Trophoblast cell (in vitro differentiated cells and primary cell): ENCODE measurements at places on chromosomes 7 and 10.
A peak's percentile ranks its signal among the peaks of the same experiment; 100 is the strongest.

GRCh38 chr10:117217196-117217761, 20.0 kb downstream of the KCNK18 start:
- DNase-seq, result no peak

DNA sequence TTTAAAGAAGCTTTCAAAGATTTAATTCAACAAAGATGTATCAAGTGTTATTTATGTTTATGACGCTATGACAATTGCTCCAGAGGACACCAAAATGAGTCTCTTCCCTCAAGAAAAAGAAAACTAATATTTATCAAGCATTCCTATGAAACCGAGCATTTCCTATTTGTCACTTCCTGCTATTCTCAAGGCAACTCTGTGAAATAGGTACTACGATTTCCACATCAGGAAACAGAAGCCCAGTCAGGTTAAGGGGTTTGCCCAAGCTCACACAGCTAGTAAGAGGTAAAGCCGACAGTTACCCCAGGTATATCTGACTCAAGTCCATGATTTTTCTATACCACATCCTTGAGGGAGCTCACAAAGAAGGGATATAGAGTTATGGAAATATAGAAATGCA, 85.9 kb downstream of the TRIL start:
- DNase-seq, result no peak

DNA sequence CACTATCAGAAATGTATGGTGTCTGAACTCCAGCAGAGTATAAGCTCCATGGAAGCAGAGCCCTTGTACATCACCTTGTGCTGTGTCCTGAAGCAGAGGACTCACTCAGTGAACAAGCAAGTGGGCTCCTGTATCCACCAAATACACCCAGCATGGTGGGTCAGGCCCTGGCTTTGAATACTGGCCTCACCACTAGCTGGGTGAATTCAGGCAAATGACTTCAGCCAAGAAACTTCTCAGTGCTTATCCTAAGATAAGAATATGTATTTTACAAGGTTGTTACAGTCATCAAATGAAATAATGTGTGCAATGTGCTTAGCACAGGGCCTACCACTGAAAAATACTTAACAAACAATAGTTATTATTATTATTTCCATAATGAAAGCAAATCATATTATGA, 62.6 kb downstream of the CALD1 start:
- no peak for DNase-seq

DNA sequence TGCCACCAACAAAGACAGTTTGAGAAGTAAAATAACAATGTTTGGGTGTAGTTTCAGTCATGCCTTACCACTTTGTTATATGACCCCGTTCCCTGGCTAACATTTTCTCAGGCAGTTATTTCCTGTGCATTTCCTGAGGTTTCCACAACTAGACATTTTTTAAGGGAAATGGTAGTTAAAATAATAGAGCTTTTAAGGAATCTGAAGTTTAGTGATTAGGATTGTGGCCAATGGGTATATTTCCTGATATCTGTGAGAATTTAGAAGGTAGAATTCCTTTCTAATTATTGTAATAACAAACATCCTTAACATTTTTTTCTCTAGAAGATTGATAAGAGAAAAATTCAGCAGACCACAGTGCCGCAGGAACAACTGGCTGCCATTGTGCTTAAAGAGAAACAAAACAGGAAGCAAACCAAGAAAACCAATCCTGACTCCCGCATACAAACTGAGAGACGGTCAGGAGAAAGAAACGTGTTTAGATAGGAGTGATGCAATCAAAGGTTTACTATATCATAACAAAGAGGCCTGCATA, 193.6 kb downstream of the MBL2 start:
- peak; percentile 52 for DNase-seq

DNA sequence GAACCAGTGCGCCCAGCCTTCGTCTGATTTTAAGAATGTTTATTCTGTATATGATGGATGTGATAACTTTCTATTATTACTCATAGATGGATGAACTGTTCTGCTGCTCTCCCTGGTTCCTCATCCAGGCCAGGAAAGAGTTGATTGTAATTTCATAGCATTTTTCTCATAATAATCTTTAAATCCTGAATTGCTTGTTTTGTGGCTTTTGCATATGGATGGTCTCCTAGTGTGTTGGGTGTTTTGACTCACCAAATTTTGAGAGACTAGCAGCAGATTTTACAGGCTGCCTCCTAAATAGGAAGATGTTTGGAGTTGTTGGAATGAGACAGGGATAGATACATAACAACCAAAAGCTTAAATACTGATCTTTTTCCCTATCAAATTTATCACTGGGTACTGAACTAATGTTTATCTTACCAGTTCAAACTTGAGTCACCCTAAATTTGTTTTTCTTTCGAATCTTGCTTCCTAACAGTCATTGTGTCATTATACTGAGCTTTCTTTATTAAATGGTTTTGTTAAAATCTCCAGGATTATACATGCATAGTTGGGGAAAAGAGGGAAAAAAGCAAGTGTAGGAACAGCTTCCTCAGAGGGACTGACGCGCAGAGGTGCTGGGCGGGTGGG, 106.0 kb upstream of the GATA3 start:
- DNase-seq, result no peak

DNA sequence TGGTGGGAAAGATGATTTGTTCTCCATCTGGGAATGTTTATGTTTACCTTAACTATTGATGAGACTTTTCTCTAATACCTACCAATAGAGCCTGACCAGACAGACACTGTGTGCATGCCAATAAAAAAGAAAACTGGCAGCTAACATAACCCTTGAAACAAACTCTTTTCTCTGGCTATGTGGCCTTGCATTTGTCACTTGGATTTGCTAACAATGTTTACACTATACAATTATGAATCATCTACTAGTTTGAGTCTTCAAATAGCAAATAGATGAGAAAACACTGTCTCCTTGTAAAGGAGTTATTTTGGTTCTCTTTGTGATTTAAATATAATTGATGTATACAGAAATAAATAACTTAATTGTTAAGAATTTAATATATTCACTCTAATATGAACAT, 273.1 kb downstream of the SEMA3D start:
- peak; percentile 28 for DNase-seq

DNA sequence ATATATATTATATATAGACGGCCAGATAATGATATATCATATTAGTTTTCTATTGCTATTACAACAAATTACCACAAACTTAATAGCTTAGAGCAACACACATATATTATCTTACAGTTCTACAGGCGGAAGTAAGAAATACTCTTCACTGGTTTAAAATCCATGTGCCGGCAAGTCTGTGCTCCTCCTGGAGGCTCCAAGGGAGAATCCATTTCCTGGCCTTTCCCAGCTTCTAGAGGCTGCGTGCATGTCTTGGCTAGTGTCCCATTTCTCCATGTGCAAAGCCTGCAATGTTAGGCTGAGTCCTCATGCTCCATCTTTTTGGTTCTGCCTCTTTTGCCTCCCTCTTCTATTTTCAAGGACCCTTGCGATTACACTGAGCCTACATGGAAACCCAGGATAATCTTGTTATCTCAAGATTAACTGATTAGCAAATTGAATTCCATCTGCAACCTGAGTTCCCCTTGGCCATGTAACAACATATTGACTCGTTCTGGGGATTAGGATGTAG, 23.9 kb upstream of the PNLIPRP3 start:
- DNase-seq, result no peak

- peak; percentile 44 for DNase-seq
These were observed 247.3 kb downstream of the SEMA3A start for GRCh38 chr7:83947260-83947659.

GRCh38 chr7:18831419-18831818, 286.0 kb downstream of the TWIST1 start:
- DNase-seq, result no peak

GRCh38 chr7:41711283-41712064, 8.6 kb upstream of the INHBA start:
- peak; percentile 67 for DNase-seq

DNA sequence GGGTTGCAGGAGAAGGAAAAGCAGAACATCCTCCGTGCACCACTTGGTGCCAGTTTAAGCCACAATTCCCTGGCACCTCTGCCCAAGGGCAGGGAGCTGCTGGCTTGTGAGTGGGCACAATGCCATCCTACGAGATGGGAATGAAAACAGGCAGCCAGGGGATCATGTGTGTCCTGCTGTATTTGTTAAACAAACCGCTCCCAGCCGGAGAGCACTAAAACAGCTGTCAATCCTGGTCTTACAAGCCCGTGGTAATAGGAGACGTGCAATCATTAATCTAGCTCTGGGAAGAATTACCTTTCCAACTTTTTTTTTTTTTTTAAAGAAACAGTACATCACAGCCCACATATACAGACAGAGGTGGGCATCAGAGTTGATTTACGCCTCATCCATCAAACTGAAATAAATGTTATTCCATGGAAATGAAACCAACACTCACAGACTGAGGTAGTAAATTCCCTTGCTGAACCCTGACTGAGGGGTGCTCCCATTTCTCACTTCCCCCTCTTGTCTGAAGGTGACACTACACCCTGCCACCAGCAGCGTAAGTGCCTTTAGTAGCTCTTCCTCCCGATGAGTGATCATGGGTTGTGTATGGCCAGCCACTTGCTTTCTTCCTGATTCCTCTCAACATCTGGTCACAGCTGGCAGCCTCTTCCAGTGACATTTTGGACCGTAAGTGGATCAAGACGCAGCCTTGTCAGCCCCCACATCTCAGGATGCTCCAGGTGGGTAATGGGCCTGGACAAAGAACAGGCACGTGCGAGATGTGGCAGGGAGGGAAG, 143.8 kb downstream of the TEX36 start:
- no peak for DNase-seq

DNA sequence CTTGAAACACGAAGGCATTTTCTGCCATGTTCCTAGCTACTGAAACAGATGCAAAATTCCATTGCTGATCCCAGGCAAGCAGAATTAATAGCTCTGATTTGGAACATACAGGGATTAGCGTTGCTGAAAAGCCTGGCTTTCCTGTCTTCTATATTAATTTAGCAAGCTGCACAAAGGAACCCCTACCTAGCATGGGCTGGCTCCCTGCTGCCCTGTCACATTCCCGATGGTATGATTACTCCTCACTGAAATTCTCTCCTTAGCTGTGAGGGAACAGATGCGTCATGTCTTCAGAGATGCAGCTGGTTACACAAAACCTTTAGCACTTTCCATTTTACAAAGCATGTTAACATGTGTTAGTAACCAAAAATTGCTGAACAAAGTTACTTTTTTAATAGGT, 878.9 kb downstream of the TYW1 start:
- no peak for DNase-seq

DNA sequence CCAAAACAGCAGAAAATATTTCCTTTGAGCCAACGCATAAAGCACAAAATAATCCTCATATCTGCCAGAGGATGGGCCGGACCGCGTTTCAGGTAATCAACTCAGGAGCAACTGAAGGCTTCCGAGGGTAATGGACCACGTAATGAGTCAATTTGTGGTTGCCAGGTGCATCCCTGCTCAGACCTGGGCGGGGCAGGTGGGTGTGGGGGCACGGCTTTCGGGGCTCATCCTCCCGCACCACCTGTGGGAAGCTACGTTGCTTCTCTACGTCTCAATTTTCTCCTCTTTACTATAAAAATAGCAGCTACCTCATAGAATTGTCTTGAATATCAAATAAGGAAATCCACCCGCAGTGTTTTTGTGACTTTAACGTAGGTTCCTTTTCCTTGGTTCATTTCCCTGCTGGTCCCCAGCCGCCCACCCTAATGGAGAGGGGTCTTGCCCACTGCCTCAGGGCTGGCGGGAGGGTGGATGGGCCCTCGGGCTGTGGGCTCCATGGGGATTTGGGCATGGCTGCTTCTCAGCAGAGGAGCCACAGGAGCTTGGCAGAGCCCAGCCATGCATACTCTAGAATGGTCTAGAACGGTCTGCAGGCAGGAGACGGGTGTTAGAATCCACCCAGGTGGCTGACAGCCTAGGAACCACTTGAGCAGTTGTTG, 324.7 kb downstream of the ADARB2 start:
- no peak for DNase-seq

DNA sequence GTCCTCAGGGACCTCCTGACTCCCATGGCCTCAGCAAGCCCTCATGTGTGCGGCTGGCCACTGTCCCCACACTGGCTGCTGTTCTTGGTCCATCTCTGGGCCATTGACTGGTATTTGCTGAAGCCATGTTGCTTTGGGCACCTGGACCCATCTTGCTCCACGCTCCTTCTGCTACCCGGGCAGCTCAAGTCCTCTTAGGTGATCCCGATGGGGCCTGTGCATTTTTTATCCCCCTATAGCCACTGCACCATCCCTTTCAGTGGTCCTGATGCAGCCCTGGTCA, 16.7 kb downstream of the RAMP3 start:
- DNase-seq, result no peak

GRCh38 chr10:96896884-96897589, 64.9 kb downstream of the LCOR start:
- DNase-seq, result no peak

DNA sequence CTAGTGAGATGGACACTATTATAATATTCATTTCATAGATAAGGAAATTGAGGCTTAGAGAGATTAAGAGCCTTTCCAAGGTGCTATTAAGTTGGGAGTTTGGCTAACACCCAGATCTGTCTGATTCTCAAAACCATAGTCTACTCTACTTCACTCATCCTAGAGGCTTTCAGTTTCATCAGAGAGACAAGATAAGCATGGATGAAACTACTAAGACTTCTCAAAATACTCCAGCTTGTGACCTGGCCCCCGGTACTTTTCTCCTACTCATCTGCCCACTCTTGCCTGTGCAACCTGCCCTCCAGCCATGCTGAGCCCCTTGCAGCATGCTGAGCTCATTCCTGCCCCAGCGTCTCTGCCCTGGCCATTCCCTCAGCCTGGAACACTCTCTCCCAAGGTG, 12.2 kb upstream of the SLC35B4 start:
- no peak for DNase-seq

- no peak for DNase-seq
These were observed 386.9 kb upstream of the CNTNAP2 start for GRCh38 chr7:145729691-145730090.

GRCh38 chr10:68461032-68461431, 10.7 kb downstream of the DNA2 start:
- no peak for DNase-seq

DNA sequence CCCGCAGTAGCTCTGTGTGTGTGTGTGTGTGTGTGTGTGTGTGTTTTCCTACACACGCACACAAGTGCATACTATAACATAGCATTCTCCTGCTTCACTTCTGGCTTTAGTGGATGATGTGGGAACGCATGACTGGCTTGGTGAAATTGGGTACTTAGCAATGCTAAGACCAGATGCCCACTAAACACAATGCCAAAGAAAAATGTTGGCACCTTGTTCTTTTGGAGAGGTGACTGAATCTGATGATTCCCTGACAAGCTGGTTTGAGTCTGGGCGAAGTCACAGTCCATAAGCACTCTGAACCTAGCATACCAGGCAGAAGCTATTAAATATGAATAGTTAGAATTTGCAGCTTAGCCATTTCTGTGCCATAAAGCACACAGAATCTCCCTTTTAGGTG, 68.0 kb upstream of the CDCA7L start:
- no peak for DNase-seq

GRCh38 chr10:34505338-34505737, 309.8 kb downstream of the PARD3 start:
- DNase-seq, result no peak

- DNase-seq, result no peak
These were observed 34.7 kb upstream of the KMT2E start for GRCh38 chr7:104979167-104979841.

- no peak for DNase-seq
These were observed 275.5 kb upstream of the DGKB start for GRCh38 chr7:15178065-15178464.
